Stimulated activated CD4-positive, alpha-beta T cell treated with anti-CD3 and anti-CD28 coated beads, Interleukin-1b, Interleukin-23, amount 100 ng/mL, for 1 hour (primary cell): ENCODE measurements at places on chromosomes 7 and 10.

- DNase-seq: no peak
Observed at GRCh38 chr7:113013761-113014449, 72.7 kb downstream of the GPR85 start.

DNA sequence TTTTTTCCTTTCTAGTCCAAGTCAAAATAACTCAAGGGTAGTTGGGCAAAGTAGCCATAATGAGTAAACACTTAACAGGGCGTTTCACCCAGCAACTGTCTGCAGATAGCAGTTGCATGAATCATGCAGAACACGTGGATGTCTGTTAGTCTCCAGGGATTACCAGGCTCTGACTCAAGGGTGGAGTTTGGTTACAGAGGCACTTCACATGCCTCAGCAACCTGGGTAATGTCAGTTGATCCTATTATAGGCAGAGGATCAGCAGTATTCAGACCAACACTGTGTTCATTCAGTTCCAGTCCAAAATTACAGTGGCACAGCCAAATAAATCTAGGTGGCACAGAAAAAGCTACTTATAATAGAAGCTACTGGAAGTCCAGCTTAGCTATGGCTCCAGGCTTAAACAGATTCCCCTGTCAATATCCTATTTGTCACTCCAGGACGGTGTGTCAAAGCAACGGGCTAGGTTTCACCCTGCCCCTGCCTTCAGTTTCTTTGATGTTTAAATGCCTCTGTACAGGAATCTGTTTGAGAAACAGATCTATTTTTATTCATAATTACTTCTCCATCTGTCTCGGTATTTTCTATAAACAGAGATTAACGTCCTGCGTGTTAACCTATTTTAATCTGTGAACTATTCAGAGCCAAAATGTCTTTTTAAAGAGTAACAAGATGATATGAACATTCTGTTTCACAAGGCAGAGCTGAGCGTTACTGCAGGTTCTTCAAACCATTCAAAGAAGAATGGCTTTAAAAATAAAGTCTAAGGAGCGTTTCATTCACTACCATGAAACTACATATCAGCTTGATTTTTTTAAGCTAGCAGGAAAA is 162.6 kb upstream of the AKR1E2 start:
- DNase-seq: no peak

DNA sequence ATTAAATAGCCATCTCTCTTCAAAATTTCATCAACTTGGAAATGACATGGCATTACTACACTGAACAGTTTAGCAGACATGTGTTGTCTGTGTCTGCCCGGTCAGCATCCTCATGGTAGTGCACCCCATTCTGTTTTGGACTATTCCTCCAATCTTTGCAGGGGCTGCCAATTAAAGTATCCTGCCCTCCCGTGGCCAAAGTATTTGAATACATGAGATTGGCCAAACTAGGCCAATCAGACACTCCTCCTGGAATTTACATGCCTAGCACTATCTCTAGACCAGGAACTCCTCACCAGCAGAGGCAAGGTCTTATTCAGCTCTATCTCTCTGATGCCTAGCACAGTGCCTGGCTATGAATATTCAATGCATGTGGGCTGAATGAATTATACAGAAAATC is 4.4 kb downstream of the SHTN1 start:
- no peak for DNase-seq

- DNase-seq: no peak
Observed at GRCh38 chr10:60363187-60363586, 26.5 kb downstream of the ANK3 start.

GRCh38 chr7:42672339-42672999 is 239.4 kb downstream of the C7orf25 start:
- no peak for DNase-seq
